Lower lobe of right lung (tissue), 2 donors: ENCODE measurements at places on chromosomes 1 and 21. TPM values are rescaled to one million over a fixed set of nuclear protein-coding genes. Genes with fewer than 3 reads are reported as not detected.

Gene IGFN1
- 0.18 TPM for total RNA-seq

DNA sequence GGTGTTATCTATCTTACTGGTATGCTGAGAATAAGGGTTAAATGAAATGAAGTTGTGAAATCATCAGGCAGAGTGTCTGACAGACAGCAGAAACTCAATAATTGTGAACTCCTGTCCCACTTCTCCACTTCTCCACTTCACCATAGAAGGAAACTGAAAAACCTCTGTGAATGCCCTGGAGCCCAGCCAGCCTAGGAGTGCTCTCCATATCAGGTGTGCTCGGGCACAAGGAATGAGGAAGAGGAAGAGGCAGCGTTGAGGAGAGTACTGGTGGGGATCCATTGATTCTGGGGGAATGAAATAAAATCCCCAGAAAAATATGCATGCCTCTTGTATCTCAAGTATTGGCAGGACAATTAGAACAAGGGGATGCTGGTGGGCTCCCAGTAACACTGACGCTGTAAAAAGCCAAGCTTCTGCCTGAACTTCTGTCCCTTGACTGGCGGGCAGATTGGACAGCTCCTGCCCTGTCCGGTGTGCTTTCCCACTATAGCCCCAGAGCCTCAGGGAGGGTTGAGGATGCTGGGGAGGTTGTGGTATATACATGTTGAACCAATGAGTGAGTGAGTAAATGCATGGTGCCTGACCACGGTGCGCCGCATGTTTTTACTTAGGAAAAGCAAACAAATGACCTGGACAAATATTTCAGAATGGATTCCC is 47.7 kb downstream of the NMNAT2 start:
- peak; percentile 91 for DNase-seq

Gene TYW3
- 21.6 TPM for total RNA-seq

Gene OR2L3
- total RNA-seq, result not detected

DNA sequence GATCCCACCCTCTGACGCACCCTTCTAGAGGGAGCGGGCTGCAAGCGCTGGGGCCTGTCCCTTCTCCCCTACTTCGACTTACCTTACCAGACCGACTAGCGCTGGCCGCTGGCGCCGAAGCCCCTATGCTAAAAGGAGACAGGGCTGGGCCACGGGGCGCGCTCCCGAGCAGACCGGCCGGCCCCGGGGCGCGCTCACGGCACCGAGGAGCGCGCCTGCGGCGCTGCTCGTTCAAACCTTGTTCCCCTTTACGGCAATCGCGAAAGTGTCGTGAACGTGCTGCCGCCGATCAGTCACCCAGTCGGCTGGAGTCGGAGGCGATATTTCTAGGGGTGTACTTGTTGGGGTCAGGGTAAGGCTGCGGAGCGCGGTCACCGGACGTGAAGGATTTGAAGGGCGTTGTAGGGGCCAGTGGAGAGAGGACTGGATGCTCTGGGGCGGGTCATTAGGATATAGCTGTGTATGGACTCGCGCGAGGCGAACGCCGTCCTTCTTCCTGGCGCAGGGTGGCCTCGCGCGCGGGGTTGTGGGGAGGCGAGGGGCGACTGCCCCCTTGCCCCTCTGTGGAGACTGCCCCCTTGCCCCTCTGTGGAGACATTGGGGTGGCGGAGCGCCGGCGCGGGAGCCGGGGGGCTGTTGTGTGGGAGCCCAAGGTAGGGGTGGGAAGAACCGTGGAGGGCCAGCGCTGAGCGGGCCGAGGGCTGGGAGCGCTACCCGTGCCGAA is at the start of the genes CEPT1 and DRAM2:
Gene CEPT1, plus strand, starts transcription at position 268 of the 724 bp plus-strand sequence. CDS start 7,492 bp downstream, outside the sequence.
Gene DRAM2, minus strand, starts transcription at position 138 of the 724 bp plus-strand sequence. CDS start 8,539 bp downstream, outside the sequence.
- peak; percentile 97 for DNase-seq

DNA sequence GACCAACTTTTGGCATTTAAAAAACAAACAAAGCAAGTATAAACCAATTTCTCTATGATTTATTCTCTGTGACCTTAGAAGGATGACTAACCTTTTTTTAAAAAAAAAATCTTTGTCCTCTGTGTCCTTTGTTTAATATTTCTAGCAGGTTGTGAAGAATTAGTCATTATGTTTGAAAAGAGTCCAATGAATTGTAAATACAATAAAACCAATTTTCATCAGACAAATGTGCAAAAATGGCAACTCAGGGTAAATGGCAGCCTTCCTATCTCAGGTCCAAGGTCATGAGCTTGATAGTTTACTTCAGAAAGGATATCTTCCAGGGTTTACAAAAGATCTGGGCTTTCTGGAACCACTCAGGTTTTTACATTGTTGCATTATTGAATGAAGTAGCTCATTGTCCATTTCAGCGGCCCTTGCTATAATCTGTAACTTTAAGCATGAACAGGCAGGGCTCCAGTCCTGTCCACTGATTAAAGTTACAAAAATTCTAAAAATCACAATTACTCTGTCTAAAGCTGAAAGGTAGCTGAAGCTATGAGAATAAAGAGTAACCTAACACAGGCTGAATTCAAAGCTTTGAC is 11.7 kb upstream of the MAP3K21 start:
- DNase-seq, result no peak

GRCh38 chr1:221598122-221598521 is 143.8 kb downstream of the DUSP10 start:
- no peak for DNase-seq

- DNase-seq, result no peak
These were observed 72.7 kb downstream of the GALNT2 start for GRCh38 chr1:230139741-230140140.

Gene SMIM11
- 19.7 TPM for total RNA-seq

GRCh38 chr1:176577646-176578197 is 114.7 kb downstream of the PAPPA2 start:
- no peak for DNase-seq

- no peak for DNase-seq
These were observed 82.2 kb upstream of the DMRTA2 start for GRCh38 chr1:50505427-50505826.

Gene COL8A2
- total RNA-seq, result 24.4 TPM

GRCh38 chr1:20037877-20038276 is 32.1 kb upstream of the PLA2G5 start:
- no peak for DNase-seq

- DNase-seq, result peak; percentile 65
These were observed 554 bp downstream of the ZNF281 start for GRCh38 chr1:200409203-200409760.

Gene PRAMEF25
- total RNA-seq, result not detected

DNA sequence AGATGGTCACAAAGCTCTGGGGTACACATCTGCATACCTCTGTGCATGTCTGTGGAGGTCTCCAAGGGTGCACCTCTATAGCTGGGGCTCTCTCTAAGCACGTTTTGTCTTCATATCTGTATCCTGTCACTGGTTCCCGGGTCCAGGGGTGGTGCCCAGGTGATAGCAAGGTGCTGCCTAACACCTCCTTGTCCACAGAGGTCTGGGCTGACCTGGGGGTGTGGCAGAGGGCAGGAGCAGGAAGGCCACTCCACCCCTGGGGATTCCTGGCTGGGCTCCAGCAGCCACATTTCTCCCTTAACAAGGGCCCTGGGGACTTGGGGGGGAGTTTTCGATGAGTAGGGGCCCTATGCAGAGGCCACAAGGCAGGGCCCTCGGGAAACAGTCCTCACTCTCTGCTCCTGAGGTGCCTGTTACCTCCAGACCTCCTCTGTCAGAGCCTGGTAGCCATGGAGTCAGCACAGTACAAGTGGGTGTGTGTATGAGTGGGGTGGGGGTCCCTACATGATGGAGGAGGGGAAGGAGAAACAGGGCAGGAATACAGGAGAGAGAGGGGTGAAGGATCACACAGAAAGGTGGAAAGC is 7.0 kb upstream of the CDCP2 start:
- DNase-seq, result no peak

DNA sequence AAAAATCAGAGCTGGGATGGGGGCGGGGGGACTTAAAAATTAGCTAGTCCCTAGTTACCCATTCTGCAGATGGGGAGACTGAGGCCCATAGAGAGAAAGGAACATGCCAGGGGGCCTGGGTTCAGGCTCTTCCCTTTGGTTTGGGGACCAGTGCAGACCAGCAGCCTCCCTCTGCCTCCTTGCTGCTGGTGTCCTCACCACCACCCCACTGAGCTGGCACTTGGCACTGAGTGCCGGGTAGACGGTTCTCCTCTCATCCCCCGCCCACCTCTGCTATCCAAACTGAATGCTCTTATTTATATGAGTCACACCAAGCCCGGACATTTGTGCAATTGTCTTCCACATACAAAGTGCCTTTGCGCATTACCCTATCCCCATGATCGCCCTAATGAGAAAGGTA is 39.2 kb downstream of the CAMK2N1 start:
- no peak for DNase-seq

Gene SLC26A9
- 18.2 TPM for total RNA-seq

DNA sequence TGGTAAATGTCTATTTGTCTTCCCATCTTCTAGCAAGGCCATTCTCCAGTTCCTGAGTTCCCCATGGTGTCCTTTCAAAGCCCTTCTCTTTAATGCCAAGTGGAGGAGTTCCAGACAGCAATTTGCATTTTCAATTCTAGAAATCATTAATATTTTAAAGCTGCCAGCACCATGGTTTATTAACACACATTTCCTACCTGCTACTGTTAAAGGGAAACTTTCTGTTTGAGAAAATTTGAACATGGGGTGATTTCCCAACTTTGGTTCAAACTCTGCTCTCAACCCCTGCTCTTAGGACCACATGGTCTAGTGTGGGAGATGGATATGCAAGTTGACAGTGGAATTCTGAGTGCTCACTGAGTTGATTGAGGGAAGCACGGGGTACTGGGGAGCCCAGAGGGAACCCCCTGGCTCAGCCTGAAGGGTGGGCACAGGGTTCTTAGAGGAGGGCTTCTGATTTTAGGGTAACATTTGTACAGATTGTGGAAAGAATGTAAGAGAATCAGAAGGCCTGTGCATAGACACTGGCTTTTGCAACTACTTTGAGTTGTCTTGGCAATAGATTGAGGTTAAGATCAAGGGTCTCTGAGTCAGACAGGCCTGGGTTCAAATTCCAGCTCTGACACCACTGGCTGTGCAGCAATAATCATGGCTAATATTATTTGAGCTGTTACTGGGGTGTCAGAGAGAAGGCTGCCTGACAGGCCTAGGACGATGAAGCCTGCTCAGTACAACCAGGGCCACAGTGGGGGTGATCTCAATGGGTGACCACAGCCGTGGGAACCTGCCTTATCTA is 97.8 kb downstream of the BEND5 start:
- no peak for DNase-seq

- DNase-seq, result no peak
These were observed 30.4 kb upstream of the RNF2 start for GRCh38 chr1:185014941-185015340.

GRCh38 chr1:91891454-91891853 is 5.5 kb upstream of the TGFBR3 start:
- DNase-seq, result no peak

GRCh38 chr21:24729568-24729967 is 877.7 kb downstream of the MRPL39 start:
- DNase-seq, result no peak

DNA sequence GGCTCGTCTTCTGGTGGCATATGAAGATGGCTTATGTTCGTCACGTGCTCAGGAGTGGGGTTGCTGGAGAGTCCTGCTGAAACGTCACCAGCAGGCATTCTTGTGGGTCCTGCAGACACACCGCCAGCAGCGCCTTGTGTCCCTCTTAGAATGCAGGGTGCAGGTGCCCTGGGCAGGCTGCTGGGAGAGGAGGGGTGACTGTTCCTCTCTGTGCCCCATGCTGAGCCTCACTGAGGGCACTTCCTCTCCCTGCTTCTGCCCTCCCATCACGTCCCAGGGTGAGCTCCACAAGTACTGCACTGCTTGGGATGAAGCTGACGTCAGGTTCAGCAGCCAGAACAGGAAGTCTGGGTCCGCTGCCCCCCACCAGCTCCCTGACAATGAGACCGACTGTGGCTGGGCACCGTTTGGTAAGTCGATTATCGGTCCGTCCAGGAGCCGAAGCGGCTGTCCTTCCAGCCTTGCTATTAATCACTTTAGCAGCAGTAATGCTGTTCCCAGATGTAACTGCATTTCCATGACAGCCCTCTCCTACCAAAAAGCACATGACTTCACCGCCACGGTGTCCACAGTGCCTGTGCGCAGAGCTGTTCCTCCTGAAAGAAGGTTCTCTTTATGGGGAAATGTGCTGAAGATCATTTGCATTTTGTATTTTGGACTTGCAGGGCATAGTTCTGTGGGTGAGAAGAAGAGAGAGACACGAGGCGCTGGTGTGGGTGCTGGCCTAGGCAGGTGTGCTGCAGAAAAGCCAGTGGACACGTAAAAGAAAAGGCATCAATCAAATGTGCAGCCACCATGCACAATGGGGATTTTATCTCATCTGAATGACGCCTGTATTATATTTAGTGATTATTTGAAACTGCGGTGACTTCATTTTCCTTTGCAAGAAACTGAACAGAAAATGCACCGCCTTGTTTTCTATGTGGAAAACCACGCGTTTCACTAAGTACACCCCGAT is 21.0 kb downstream of the SLC37A1 start:
- peak; percentile 65 for DNase-seq

GRCh38 chr1:35680271-35680670 is 38.4 kb downstream of the C1orf216 start:
- no peak for DNase-seq

GRCh38 chr1:115908565-115909274 is 67.6 kb upstream of the SLC22A15 start:
- no peak for DNase-seq

Gene UBE2G2
- 76.9 TPM for total RNA-seq

Gene TMEM240
- 3.9 TPM for total RNA-seq
